ENCODE measurements at places on chromosomes 6 and 20. TPM values are rescaled to one million over a fixed set of nuclear protein-coding genes. Genes with fewer than 3 reads are reported as not detected.

Gene VSX1
- not detected for total RNA-seq

Gene DUSP15
- 0.80 TPM for total RNA-seq

Gene FAM83C
- total RNA-seq: not detected

DNA sequence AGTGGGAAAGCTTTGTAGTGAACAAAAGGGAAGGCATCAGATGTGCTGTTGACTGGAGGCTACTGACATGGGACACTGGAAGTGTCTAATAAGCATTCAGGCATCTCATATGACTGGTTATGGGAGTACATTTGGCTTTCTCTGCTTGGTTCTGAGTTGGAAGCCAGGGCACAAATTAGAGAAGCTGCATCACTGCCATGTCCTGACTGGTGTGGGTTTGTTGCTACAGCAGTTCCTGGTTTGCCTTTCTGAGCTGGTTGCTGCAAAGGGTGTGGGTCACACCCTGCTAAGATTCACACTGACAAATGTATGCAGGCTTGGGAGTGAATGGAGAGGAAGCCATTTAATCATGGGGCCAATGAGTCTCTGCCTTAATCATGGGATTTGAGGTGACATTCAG, 36.2 kb upstream of the NANP start:
- H3K27ac ChIP-seq: no peak overlapping the region
- no peak overlapping the region for H3K4me3 ChIP-seq
- no peaks in the 10 kb centered on the region for H3K36me3 ChIP-seq
- no peak for DNase-seq
- no peaks in the 10 kb centered on the region for H3K4me1 ChIP-seq

GRCh38 chr6:85136310-85136709, 313.6 kb upstream of the NT5E start:
- H3K27ac ChIP-seq: no peak overlapping the region
- H3K4me3 ChIP-seq: no peak overlapping the region
- DNase-seq: peak; percentile 48
- no peaks in the 10 kb centered on the region for H3K4me1 ChIP-seq

GRCh38 chr6:148329596-148330381, 12.8 kb upstream of the SASH1 start:
- DNase-seq: no peak
- no peak overlapping the region for H3K27ac ChIP-seq
- H3K4me3 ChIP-seq: no peak overlapping the region
- peaks cover 14% of the 10 kb centered on the region for H3K4me1 ChIP-seq
- no peaks in the 10 kb centered on the region for H3K27me3 ChIP-seq
- no peaks in the 10 kb centered on the region for H3K36me3 ChIP-seq

DNA sequence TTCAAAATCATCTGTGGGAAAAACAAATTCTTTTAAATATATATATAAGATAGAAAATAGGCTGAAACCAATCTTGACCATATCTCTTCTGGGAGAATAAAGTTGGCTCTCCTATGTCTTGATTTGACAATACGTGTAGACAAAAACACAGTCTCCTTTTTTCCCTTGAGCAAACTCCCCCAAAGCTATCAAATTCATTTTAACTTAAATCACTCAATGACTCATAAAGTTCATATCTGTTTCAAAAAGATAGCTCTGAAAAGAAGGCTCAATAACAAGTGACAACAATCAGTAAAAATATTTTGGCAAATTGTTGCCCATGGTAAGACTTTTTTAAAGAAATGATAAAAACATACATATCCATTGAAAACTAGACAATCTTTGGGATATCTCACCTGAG, 236.0 kb upstream of the TENT5A start:
- H3K27ac ChIP-seq: no peak overlapping the region
- no peak overlapping the region for H3K4me3 ChIP-seq
- H3K27me3 ChIP-seq: no peaks in the 10 kb centered on the region
- no peak for DNase-seq
- no peaks in the 10 kb centered on the region for H3K36me3 ChIP-seq
- H3K4me1 ChIP-seq: no peaks in the 10 kb centered on the region

- DNase-seq: no peak
- H3K4me3 ChIP-seq: peak overlapping the region; percentile 87
Observed at GRCh38 chr6:131061041-131061750, 1.8 kb downstream of the EPB41L2 start.
